Progenitor cell of endocrine pancreas (in vitro differentiated cells): ENCODE measurements at places on chromosomes 16 and 17. TPM values are rescaled to one million over a fixed set of nuclear protein-coding genes. Genes with fewer than 3 reads are reported as not detected.

PDILT gene
- not detected in 2 replicates for total RNA-seq

PRDM7 gene
- total RNA-seq = not detected in 2 replicates

PIMREG gene
- 13.8 and 15.4 TPM in 2 replicates for total RNA-seq

MFAP4 gene
- total RNA-seq = 2.3 and 2.5 TPM in 2 replicates

GPS1 gene
- total RNA-seq = 134 and 137 TPM in 2 replicates

LRRC36 gene
- total RNA-seq = 1.6 and 2.3 TPM in 2 replicates

HOXB4 gene
- total RNA-seq = 3.4 and 6.0 TPM in 2 replicates

TK1 gene
- total RNA-seq = 27.9 and 29.1 TPM in 2 replicates

CHST4 gene
- 0.16 TPM in 1 of 2 replicates, not detected in the other for total RNA-seq

SLFN14 gene
- total RNA-seq = not detected in 2 replicates

PERCC1 gene
- 7.1 and 7.6 TPM in 2 replicates for total RNA-seq

TEX14 gene
- 0.11 and 0.22 TPM in 2 replicates for total RNA-seq

SMPD3 gene
- 1.7 and 2.8 TPM in 2 replicates for total RNA-seq

KCNH6 gene
- 12.0 and 13.2 TPM in 2 replicates for total RNA-seq

CCL14 gene
- total RNA-seq = not detected in 2 replicates

KRT23 gene
- 2.1 and 3.8 TPM in 2 replicates for total RNA-seq

TNP2 gene
- total RNA-seq = not detected in 2 replicates

MAF gene
- total RNA-seq = 15.5 and 17.3 TPM in 2 replicates

JMJD6 gene
- total RNA-seq = 24.1 and 25.6 TPM in 2 replicates

ITPRIPL2 gene
- 12.0 and 13.8 TPM in 2 replicates for total RNA-seq
